CD14-positive monocyte (primary cell): ENCODE measurements at places on chromosomes 2 and 18.
A peak's percentile ranks its signal among the peaks of the same experiment; 100 is the strongest.

DNA sequence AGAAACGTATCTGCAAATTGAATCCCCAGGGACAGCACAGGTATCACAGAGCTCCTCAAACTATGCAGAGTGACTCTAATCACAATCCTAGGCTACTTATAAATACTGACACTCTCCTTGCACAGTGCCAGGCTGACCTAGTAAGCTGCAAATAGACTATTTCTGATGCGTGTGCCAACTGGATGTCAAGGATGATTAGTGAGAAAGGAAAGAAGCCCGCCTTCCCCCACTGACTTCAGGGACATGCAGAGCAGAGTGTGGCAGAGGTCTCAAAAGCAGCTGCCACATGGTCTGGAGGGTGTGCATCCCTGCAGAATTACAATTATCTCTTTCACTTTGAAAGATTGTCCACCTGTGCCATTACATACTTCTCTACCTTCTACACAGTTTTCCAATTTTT, 235.6 kb downstream of the CPS1 start:
- DNase-seq, result no peak

DNA sequence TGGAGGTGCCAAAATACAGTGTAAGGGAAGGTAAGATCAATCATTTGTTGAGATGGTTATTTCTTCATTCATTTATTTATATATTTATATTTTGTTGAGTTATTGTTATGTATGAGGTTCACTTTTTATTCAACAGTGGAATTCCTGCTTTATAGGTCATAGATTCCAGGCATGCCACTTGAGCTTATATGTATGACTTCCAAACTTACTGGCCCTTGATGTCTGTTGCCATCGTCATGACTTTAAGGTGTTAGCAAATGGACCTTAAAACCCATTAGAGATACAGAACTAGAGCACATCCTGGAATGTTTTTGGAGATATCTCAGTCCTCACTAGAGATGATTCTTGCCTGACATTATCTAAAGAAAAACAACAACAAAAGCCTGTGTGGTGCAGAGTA, 25.9 kb downstream of the CCDC85A start:
- no peak for DNase-seq

GRCh38 chr2:217269701-217270484, 410.0 kb upstream of the TNP1 start:
- no peak for DNase-seq

GRCh38 chr2:57711991-57712390, 334.6 kb upstream of the VRK2 start:
- no peak for DNase-seq

GRCh38 chr2:101307950-101308431, 510 bp downstream of the RNF149 start:
- DNase-seq, result no peak

DNA sequence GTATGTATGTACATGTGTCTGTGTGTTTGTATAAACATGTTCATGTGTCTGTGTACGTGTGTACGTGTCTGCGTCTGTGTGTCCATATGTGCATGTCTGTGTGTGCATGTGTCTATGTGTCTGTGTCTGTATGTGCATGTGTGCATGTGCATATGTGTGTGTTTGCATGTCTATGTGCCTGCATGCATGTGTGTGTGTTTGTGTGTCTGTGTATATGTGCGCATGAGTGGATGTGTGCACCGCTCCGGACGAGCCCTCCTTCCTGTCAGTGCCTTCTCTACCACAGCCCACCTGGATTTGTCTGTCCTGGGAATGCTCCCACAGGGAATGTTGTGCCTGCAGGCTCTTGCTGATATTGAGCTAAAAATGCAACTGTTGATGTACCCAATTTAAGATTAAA, 113.3 kb upstream of the EPC2 start:
- no peak for DNase-seq

GRCh38 chr18:8812631-8813030, 107.3 kb downstream of the MTCL1 start:
- no peak for DNase-seq

- DNase-seq, result peak; percentile 55
Observed at GRCh38 chr2:147636886-147637285, 207.9 kb upstream of the ACVR2A start.

DNA sequence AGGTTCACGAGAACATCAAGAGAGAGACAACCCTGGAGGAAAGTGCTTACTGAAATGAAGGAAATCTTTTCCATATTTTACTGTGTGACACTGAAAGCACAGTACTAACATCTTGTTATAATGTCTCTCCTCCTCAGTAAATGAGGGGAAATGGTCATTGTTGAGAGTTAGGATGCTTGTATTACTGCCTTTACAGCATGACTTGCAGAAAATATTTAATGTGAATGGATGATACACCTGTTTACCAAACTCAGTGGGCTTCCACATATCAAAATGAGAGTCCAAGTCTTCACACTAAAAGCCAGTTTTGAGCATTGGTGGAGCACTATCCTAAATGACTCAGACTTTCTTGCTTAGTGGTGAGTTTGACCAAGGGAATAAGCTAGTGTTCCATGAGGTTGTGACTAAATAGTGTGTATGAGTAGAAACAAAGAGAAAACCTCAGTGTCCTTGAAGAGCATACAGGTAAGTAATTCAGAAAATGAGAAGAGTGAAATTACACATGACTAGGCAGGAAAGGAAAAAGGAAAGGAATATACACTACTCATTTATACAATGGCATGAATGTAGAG, 930.7 kb upstream of the CELF4 start:
- DNase-seq, result no peak

GRCh38 chr2:166591226-166591625, 97.2 kb upstream of the SCN7A start:
- DNase-seq, result no peak

DNA sequence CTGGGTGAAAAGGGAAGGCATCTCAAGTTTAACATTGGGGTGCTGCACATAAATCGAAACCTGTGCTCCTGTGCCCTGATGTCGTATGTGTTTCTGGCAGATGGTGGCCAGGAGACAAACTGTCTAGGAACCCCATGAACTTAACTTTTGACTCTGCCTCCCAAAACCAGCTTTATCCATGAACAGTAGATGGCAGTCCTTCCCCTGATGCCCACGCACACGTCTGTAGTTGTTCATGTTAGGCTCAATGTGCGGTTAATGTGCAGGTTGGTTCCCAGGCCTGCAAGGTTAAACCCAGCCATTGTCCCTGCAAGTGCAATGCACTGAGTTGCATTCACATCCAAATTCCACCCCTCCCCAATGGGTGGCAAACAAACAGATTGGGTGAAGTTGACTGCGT, 44.1 kb upstream of the SIX3 start:
- no peak for DNase-seq

GRCh38 chr2:110113961-110114591, 1.5 kb downstream of the MALL start:
- DNase-seq, result no peak

GRCh38 chr2:176638167-176639015, 369.1 kb downstream of the MTX2 start:
- no peak for DNase-seq

GRCh38 chr2:196515051-196515450, 124.5 kb upstream of the CCDC150 start:
- no peak for DNase-seq

GRCh38 chr2:30230497-30231211, 680 bp upstream of the LBH start:
- no peak for DNase-seq

DNA sequence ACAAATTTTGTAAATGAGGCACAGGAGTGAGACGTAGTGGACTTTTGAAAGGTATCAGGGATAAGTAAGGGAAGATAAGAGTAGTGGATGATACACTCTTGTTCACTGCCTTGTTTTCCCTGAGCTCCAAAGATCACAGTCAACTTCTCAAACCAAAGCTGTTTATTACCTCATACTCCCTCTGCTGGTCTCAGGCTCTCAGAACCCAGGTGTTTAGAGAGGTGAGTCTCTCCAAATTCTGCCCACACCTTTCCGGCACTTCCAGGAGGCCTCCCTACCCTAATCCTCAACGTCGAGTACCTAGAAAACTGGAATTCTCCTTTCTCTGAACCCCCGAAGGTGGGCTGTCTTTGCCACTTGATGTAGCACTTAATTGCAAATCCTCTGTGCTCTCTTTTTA, 621.1 kb downstream of the BCL11A start:
- no peak for DNase-seq

GRCh38 chr2:184312970-184313369, 285.4 kb upstream of the ZNF804A start:
- no peak for DNase-seq

GRCh38 chr2:118227698-118228508, 139.6 kb downstream of the INSIG2 start:
- no peak for DNase-seq

GRCh38 chr2:46695283-46695682, 215.9 kb downstream of the TMEM247 start:
- DNase-seq, result peak; percentile 53

GRCh38 chr2:189631849-189632248, 29.4 kb upstream of the ASNSD1 start:
- DNase-seq, result no peak

- no peak for DNase-seq
Observed at GRCh38 chr2:239255218-239255617, 145.6 kb downstream of the HDAC4 start.

- no peak for DNase-seq
Observed at GRCh38 chr2:74361327-74361726, 18.1 kb upstream of the SLC4A5 start.

- DNase-seq, result no peak
Observed at GRCh38 chr2:195929531-195929930, 139.1 kb downstream of the DNAH7 start.

DNA sequence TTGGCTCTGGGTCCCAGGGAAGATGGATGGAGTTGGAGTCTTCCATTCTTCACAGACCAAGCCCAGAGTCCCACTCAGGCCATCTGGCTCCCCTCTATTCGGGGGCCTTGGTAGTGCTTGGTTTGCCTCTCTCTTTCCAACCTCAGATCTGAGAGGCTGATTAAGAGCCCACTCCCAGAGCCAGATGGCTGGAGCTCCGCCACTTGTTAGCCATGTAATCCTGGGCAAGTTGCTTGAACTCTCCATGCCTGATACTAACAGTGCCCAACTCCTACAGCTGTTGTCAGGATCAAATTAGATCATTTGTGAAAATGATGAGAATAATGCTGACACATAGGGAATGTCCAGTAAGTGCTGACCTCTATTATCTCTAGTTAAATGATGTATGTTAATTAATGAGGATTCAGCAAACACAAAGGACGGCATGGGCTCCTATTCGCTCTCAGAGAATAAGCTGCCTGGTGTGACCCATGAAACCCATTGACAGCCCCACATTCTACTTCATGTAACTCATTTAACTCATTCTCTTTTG, 46.6 kb upstream of the SLC14A1 start:
- DNase-seq, result no peak

DNA sequence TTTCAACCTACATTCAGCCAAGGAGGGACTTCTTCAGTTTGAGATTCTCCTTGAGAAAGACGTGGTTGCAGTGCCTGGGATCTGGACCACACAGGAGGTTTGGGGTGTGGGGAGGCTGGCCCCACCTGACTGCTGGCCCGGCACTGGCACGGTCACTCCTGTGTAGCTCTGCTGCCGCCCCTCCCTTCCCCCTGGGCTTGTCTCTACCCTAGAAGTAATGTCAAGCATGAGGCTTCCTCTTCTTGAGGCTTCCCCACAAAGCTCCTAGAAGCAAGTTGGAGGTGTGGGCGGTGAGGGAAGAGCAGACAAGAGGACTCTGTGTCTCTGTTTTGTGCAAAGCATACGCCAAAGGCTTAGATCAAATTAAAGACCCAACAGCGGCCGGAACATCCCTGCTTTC, 8.7 kb downstream of the KLHL29 start:
- DNase-seq, result no peak

- DNase-seq, result no peak
Observed at GRCh38 chr2:239393941-239394340, 6.9 kb downstream of the HDAC4 start.

GRCh38 chr2:181978351-181979150, 7.1 kb upstream of the PPP1R1C start:
- DNase-seq, result no peak

DNA sequence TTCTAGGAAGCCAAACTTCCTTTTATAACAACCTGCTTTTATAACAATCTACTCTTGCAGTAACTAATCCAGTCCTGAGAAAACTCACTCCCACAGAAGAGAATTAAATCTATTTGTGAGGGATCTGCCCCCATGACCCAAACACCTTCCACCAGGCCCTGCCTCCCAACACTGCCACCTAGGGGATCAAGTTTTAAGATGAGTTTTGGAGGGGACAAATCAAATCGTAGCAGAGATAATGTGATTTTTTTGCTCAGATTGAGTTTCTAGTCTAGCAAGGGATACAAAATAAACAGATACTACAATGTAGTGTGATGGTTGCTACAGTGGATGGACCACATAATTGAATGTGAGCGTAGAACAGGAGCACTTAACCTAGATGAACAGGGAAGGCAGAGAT, 52.2 kb downstream of the NCOA1 start:
- no peak for DNase-seq

DNA sequence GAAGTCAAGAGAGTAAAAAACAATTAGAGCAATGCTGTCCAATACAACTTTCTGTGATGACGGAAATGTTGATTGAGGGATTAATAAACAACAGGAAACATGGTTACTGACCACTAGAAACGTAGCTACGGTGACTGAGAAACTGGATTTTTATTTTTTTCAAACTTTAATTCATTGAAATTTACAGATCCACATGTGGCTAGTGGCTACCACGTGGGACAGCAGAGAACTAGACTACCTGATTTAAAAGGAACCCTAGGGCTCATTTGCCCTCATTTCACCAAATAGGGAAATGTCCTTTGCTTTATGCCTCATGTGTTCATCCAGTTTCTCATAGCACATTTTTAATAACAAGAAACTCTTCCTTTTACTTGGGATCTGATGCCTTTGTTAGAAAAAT, 413.0 kb downstream of the TGIF1 start:
- DNase-seq, result no peak

DNA sequence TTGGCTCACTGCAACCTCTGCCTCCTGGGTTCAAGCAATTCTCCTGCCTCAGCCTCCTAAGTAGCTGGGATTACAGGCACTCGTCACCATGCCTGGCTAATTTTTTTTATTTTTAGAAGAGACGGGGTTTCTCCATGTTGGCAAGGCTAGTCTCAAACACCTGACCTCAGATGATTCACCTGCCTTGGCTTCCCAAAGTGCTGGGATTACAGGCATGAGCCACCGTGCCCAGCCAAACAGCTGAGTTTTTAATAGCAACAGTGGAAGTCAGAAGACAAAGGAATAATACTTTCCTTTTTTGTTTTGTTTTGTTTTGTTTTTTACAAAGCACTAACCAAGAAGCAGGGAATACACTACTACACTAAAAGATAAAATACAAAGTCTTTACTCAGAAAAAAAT, 16.9 kb downstream of the GPR75 start:
- DNase-seq, result no peak

DNA sequence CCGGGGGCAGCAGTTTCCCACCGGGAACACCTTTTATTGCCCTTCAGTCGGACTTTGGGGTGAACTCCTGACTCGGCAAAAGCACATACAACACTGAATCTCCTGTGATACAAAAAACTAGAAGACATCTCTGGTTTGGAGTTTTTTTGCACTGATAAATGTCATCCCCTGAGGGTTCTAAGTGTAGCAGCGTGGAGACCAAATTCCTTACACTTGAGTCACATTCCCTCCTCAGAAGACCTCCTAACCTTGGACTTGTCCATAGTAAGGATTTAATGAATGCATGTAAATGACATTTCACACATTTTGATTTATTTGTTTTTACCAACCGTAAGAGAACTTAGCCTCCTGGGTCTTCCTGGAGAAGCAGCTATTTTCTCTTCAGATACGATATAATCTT, 54.0 kb upstream of the GPR45 start:
- DNase-seq, result no peak
